Activated CD8-positive, alpha-beta T cell treated with anti-CD3 and anti-CD28 coated beads, Interleukin-2, amount 10 ng/mL, durations not matched to agents 7 days and 5 days (primary cell): ENCODE measurements at places on chromosomes 12 and 14.
A peak's percentile ranks its signal among the peaks of the same experiment; 100 is the strongest.

- no peak for DNase-seq
Measured at GRCh38 chr14:71507681-71508080, 424.5 kb upstream of the RGS6 start.

GRCh38 chr14:104545151-104545941 is 34.2 kb upstream of the C14orf180 start:
- DNase-seq = no peak

DNA sequence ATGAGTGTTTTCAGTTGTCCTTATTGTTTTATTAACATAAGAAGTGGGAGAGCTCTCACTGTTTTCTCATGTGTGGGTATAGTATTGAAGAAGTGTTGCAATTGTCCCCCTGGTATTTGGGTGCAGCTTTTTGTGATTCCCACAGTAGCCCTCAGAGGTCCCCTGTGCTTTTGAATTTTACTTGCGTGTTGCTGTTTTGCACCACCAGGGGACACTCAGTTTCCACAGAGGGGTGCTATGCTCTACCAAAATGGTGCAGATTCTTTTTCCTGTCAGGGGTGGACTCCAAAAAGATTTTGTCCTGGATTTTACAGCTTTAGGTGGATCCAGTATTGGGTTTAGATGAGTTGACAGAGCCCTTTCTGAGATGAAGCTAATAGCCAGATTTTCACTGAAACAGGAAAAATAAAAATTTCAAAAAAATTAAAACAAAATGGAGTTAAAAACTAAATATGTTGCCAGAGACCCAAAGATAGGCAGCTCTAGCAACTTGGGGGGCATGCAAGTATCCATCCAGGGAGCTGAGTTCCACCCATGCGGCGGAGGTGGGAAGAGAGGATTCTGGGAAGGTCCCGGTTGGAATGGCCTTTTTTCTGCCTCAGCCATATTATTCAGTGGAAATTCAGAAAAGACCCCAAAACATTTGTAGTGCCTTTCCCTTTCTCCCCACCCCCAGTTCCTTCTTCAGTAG is 50.2 kb downstream of the TTLL5 start:
- DNase-seq = peak; percentile 45

GRCh38 chr12:69720750-69721149 is 17.9 kb upstream of the RAB3IP start:
- DNase-seq = no peak

GRCh38 chr12:21984375-21984774 is 43.1 kb upstream of the ABCC9 start:
- no peak for DNase-seq

DNA sequence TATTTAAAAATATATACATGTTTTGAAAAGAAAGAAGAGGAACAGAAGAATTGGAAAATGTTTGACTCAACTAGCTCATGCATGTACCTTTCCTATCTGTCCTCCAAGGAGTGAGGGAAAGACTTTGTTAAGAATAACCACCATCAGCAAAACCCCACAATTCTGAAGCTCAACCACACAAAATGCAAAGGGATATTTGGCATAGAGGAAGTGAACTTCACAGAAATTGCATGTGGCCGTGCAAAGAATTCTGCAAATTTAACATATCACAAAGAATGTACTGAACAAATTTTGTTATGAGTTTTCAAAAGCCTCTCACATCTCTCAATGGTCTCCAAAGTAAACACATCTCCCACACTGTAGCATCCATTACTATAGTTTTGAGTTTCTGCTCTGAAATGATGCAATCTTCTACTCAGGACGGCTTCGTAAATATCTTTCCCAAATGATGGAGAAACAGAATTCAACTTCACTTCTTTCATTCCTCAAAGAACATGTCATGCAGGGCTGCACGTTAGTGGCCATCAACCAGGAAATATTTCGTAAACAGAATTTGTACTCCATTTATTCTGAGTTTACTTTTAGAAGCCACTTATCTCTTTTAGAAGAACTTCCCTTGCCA is 17.6 kb downstream of the DUSP6 start:
- no peak for DNase-seq

GRCh38 chr14:50025776-50026175 is 90.6 kb downstream of the VCPKMT start:
- no peak for DNase-seq

DNA sequence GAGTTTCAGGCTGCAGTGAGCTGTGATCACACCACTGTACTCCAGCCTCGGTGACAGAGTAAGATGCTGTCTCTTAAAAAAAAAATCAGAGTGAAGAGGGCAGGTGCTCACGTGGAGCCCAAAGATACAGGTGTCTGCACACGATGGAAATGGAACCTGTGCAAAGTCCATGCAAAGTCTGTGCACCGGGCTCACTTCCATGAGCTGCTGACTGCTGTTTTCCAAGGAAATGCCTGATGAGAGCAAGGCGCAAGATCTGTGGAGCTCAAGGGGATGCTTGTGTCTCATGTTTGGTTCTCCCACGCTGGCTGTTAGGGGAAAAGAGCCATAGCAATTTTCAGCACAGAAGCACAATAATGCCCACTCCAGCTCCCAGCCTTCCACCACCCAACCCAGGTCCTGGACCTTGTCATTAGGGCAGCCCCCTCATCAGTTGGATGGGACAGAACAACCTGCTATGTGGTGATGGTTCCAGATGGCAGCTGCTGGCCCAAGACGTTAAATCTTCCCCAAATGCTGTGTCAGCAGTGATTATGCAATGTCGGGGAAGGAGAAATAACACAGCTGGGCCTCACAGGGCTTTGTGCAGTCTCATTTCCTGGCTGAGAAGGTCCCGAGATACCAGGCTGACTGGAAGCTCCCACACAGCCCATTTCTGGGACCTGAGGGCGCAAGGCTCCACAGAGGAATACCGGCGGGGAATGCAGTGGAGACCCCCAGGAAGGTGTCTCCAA is 27.9 kb upstream of the DICER1 start:
- DNase-seq = no peak

DNA sequence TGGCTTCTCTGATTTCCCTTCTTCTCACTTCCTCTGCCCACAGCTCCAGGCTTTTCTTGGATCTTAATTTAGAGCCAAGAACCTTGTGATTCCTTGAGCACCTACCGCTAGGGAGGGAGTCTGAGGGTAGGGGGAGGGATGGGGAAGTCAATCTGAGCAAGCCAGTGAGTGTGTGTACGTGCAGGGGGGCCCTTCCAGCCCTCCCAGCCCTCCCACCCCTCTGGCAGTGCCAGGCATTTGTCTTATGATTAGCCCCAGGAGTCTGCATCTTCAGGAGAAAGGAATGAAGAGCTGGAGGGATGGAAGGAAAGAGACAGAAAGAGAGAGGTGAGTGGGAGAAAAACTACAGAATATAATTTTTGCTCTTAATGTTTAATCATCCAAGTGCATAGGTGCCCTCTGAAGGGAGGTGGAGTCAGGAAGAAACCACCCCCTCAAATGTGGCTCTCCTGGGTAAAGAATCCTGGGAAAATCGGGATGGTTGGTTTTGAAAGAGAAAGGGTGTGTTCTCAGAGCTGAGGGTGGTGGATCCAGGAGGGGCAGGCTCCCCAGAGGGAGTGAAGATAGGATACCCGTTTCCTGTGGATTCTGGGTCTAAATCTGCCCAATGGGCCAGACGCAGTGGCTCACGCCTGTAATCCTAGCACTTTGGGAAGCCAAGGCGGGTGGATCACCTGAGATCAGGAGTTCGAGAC is 2.1 kb downstream of the PIANP start:
- no peak for DNase-seq

- DNase-seq = peak; percentile 74
Measured at GRCh38 chr12:68175557-68176061, 16.1 kb upstream of the IFNG start.

DNA sequence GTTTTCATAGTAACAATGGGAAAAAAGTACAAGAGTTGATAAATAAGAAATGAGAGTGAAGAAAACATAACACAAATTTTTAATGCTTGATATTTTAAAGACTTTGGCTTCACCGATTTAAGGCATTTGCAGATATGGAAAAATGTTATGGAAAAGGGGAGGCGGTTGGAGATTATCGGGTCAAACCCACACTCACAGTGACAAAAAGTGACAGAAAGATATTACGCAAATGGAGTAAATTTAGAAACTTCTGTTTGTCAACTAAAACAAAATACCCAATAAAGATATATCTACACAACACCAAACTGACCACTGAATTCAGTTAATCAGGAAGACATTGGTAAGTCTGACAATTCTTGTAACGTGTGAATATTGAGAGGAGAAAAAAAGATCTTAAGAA is 2.5 kb downstream of the PPP1R12A start:
- DNase-seq = no peak

DNA sequence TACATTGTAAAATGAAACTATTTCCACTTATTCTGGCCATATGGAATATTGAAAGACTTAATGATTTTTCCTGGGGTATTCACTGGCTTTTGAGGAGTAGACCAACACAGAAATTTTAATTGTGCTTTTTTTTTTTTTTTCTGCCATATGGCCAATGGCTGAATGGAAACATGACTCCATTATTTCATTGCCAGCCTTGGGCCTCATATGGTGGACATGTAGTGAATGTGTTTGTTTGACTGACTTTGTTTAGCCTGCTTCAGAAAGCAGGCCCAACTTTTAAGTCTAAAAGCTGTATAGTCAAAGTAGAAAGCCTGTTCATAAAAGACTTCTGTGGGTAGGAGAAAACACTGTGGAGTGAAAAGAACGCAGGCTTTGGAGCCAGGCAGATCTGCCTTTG is 2.4 kb downstream of the GNG2 start:
- no peak for DNase-seq

GRCh38 chr12:131499160-131499863 is 211.6 kb upstream of the SFSWAP start:
- DNase-seq = peak; percentile 20

GRCh38 chr14:101854366-101854765 is 92.9 kb downstream of the PPP2R5C start:
- DNase-seq = no peak

GRCh38 chr14:73172500-73172899 is 36.2 kb downstream of the PSEN1 start:
- DNase-seq = no peak

DNA sequence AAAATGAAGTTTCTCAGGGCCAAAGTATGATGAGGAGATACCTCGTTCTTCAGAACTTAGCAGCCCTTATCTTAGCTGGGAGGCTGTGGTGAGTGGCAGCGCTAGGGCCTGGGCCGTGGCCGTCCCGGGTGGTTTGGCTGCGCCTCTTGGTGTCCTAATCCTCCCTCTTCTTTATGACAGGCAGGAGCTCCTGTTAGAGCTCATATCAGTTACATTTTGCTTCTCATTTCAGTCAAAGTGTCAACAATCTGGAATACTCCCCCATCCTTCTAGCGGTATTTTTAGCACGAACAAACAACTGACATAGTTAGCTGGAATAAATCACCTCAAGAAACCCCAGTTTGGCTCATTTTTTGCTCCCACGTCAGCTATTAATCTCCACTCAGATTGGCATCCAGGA is 188.8 kb downstream of the TTC7B start:
- DNase-seq = no peak

- no peak for DNase-seq
Measured at GRCh38 chr12:31298515-31298910, 27.4 kb downstream of the SINHCAF start.

GRCh38 chr12:22083167-22083566 is 37.1 kb downstream of the CMAS start:
- DNase-seq = peak; percentile 32

- DNase-seq = no peak
Measured at GRCh38 chr14:102077382-102077709, 9.5 kb downstream of the HSP90AA1 start.

DNA sequence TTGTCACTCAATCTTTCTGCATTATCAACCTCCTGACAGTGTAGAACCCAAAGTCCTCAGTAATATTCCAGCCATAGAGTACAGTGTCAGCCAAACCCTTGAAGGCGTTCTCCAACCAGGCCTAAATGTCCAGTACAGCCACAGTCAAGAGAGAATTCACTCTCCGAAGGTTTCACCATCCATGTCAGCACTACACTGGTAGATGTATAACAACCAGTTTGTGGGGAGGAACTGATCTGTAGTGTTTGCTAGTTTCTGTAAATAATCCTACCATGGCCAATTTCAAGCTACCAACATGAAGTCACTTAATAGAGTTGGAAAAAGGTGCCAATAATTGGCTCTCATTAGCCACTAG is 456 bp upstream of the MDP1 start:
- no peak for DNase-seq

GRCh38 chr14:45838597-45838996 is 585.6 kb upstream of the MIS18BP1 start:
- no peak for DNase-seq

DNA sequence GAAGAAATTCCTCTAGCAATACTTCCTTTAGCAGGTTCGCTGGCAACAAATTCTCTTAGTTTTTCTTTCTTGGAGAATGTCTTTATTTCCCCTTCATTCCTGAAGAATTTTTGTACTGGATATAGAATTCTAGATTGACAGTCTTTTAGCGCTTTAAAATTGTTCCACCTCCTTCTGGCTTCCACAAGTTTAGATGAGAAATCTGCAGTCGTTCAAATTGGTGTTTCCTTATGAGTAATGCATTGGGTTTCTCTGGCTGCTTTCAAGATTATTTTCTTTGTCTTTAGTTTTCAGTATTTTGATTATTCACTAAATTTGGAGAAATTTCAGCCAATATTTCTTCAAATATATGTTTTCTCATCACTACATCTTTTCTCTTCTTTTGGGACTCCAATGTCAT is 33.3 kb upstream of the FGF6 start:
- no peak for DNase-seq

DNA sequence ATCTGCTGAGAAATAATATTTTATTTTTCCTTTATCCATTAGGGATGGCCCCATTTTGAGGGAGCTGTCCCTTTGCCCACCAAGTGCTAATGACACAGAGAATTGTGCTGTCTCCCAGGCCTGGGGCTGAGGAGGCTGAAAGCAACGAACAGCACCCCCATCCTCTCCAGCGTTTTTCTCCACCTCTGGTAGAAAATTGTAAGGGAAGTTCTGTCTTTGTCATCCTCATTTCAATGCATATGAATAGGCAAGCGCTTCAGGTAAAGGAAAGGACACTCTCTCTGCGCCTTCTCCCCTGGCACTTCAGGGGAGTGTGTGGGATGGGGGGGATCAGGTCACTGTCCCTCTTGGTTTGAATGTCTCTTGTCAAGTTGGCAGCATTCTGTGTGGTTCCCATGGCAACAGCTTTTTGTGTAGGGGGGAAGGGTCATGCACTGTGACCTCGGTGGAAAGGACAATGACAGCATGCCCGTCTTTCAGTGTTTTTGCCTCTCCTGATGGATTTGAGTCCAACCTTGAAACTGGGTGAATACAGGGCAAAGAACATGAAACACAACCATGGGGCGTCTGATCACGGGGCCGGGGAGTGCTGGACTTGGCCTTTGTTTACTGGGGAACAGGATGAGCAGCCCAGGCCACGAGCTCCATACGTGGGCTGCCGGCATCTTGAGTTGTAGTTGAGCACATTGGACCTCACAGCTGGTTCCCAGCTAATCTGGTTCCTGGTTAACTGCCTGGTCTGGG is 230.2 kb downstream of the VRK1 start:
- DNase-seq = no peak

GRCh38 chr12:52508211-52508610 is 12.0 kb downstream of the KRT5 start:
- DNase-seq = no peak
